ENCODE measurements at places on chromosomes 12 and 14.

- DNase-seq = no peak
These were observed 394 bp upstream of the AMIGO2 start for GRCh38 chr12:47079981-47080724.

DNA sequence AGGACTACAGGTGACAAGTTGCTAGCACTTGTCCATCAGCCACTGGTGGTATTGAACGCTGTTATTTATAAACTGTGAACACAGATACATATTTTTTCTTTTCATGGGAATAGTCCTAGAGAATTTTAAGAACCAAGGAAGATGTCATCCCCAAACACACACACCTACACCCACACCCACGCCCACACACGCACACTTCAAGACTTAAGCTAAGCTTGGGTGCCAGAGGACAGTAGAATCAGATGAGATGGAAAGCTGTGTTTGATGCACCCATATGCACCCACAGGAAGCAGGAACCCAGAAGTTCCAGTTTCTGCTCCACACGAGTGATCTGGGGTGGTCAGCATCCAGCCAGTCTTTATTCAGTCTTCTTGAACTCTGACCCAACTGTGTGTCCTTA, 348.3 kb downstream of the KCNH5 start:
- DNase-seq = no peak

DNA sequence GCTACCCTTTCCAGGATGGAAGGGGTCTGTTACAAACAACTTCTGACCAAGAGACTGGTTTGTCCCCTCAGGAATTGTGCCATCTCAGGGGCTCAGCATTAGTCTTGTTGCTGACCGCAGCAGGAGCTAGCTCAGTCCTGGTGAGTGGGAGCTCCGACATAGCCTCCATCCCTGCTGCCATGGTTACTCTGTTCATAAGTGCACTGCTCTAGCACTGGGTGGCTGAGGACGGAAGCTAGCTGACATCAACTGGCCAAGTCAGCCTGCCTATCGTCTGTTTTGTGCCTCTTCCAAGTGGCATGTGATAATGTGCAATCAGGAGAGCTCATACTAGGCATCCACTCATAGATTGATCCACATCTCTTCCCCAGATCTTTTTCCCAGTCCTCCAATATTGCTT, 7.5 kb downstream of the SLC17A8 start:
- DNase-seq = no peak

DNA sequence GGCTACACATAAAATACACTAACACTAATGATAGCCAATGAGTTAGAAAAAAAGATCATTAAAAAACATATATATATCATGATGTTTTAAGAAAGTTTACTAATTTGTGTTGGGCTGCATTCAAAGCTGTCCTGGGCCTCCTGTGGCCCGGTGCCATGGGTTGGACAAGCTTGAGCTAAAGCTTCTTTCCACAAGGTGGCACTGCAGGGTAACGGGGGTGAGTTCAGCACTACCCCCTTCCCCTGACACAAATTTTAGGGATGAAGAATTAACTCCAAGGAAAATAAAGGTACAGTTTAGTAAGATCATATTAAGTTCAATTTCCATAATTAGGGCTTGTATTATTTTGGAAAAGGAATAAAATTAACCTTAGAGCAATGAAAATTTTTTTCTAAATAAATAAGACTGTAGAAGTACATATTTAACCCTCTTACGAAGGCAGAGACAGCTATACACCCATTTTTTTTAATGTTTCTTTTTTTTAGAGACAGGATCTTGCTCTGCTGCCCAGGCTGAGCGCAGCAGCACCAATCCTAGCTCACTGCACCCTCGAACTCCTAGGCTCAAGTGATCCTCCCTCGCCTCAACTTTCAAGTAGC, 38.9 kb downstream of the PPP1R13B start:
- peak; percentile 65 for DNase-seq

- DNase-seq = no peak
These were observed 17.3 kb upstream of the PPFIBP1 start for GRCh38 chr12:27506645-27507189.

- DNase-seq = no peak
These were observed 41.6 kb downstream of the RNF34 start for GRCh38 chr12:121441555-121441954.

GRCh38 chr14:77436042-77436441, 12.7 kb upstream of the NOXRED1 start:
- DNase-seq = no peak

- DNase-seq = no peak
These were observed 13.7 kb upstream of the EVL start for GRCh38 chr14:100051543-100051942.

DNA sequence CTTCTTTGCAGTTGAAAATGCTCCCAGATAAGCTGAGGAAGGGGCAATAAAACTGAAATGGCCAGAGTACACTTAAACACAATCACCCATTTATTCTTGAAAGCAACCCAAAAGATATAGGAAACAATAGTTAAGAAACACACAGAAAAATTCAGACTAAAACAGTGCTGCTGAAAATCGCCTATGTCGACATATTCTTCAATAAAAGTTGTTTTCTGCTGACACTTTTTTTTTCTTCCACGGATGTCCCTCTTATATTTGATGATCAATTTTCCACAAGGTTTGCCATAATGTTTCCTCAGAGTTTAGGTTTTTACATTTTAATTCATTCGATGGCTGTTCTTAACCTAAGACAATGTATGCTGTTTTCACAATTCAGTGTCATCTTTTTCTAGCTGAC, 74.2 kb downstream of the TPH2 start:
- no peak for DNase-seq

DNA sequence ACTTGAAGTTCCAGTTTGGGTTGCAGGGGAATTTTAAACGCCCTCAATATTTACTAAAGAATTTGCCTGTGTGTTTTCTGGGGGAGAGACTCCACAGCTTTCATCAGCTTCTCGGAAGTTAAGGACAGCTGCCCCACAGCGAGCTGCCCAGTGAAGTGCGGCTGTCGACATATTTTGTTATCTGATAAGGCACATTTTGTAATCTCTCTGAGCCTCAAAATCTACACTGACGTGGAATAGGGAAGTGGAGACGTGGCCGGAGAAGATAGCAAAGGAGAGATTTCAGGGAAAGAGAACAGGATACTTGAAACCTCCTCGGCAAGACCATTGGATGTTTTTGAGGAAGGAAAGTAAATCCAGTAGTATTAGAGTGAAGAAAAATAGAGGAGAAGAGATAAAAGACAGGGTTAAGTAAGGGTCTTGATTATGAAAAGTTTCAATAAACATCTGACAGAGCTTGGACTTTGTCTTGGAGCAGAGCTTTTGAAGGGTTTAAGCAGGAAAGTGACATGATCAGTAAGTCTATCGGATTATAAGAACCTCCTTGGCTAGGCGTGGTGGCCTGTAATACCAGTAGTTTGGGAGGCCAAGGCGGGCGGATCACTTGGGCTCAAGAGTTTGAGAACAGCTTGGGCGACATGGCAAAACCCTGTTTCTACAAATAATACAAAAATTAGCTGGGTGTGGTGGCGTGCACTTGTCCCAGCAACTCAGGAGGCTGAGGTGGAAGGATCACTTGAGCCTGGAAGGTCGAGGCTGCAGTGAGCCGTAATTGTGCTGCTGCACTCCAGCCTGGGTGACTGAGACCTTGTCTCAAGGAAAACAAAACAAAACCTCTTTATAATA, 1.1 kb downstream of the POLR3B start:
- DNase-seq = no peak

- DNase-seq = no peak
These were observed 31.4 kb upstream of the SNAPC1 start for GRCh38 chr14:61730756-61731373.

All from right renal cortex interstitium (tissue), 3 donors.